Cardiac muscle cell (in vitro differentiated cells and primary cell): ENCODE measurements at places on chromosomes 11 and 22.

GRCh38 chr11:36165621-36166397, 123.4 kb downstream of the COMMD9 start:
- DNase-seq: no peak

- DNase-seq: no peak
Observed at GRCh38 chr22:47626428-47627390, 864.3 kb downstream of the TBC1D22A start.

DNA sequence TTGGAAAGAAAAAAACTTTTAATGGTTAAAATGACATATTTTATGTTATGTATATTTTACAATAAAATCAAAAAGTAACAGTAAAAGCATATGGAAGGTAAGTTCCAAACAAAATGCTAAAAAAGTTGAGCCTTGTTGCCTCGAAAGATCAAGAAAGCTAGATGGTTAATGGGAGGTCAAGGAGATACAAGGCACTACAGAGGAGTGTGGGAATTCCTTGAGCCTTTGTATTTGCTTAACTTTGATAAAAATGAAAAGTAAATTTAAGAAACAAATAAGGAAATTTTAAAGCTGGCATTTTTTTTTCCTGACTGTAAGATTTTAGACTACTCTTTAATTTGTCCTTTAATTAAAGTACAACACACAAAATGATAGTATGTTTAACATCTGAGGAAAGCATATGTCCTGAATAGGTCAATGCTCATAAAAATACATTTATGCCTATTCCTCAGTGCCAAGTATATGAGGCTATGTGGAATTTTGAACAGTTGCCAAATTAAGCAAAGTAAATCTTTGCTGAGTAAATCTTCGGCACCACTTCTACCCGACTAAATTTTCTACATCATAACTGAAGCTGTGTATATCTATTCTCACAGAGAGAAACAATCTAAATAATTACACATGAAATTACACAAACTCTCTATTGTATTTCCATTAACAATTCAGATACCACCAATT, 108.8 kb downstream of the TTC28 start:
- peak; percentile 49 for DNase-seq

GRCh38 chr11:64343767-64344559, 4.0 kb downstream of the CCDC88B start:
- DNase-seq: peak; percentile 33
